ENCODE measurements at places on chromosomes 16 and 17.

- DNase-seq, result no peak
Observed at GRCh38 chr17:53186001-53186400, 636.7 kb upstream of the KIF2B start.

DNA sequence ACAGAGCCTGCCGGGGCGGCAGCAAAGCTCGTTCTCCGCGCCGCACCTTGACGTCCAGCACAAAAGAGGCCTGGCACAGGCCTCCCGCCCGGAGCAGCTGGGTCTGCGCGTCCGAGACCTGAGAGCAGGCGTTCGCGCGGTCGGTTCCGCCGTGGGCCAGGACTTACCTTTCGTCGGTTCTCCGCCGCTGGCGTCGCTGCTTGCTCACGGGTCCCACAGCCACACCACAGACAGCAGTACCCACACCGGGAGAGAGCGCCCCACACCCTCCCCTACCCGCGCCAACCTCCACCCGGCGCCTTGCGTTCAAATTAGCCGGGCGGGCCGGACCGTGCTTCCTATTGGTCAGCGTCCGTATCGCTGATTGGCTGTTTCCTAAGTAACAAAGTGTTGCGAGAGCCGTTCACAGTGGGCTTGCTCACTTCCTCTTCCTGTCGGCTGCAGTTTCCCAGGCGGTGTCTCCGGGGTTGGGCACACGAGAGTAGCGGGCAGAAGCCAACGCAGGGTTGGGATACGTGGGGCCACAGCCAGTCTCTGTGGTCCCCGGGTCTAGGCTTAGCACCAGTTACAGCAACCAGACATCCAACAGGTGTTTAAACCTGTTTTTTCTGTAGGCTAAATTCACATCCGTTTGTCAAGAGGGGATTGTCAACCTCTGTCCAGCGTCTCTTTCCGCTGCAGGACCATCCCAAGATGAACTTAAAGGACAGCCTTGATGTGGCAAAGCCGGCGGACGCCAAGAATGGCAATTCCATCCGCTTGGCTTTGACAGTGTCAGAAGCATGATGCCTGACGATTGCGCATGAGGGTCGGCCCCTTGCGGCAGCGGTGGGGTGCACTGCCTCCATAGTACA lies at the start of gene KIF18B:
Gene KIF18B, minus strand, starts transcription at position 313 of the 854 bp plus-strand sequence. CDS start 11,429 bp downstream, outside the sequence.
- DNase-seq, result peak; percentile 85

GRCh38 chr16:30351001-30351441 lies 4.1 kb downstream of the CD2BP2 start:
- DNase-seq, result no peak

DNA sequence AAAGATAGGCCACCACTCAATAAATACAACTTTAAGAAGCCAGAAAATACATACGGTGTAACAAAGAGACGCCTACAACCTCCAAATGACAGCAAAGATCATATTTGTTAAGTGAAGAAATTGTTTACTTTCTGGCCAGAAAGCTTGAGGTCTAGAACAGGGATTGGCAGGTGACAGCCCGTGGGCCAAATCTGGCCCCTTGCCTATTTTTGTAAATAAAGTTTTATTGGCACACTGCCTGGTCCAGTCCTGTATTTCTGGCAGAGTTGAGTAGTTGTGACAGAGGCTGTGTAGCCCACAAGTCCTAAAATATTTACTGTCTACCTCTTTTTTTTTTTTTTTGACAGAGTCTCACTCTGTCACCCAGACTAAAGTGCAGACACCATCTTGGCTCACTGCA lies 3.4 kb upstream of the CLEC19A start:
- no peak for DNase-seq

DNA sequence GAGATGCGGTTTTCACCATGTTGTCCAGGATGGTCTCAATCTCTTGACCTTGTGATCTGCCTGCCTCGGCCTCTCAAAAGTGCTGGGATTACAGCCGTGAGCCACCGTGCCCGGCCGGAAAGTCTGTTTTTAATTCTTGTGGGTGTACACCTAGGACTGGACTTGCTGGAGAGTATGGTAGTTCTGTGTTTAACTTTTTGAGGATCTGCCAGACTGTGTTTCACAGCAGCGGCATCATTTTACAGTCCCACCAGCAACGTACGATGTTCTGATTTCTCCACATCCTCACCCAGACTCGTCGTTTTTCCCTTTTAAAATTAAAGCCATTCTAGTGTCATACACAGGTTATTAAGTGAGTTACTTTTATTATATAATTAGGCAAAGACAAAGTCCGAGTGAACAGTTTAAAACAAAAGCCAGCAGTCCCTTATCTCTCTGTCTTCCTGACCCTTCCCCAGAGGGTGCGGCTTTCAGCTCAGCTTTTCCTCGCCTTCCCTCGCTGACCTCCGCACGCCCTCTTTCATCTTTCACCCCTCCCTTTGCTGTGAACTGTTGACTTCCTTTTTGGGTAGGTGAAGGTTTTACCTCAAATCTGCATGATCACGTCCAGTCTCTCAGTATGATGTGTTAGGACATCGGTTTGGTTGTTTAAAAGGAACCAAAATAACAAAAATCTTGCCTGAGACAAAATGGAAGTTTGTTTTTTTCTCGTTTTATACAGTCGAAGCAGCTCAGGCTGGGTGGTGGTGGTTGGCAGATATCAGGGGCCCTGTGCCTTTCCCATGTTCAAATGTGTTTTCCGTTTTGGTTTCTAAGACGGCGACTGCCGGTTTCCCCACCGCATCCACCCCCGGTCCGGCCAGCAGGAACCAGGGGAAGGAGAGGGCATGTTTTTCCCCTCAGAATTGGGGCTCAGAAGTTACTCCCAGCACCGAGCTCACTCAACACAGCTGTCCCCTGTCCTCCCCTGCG lies 18.0 kb downstream of the FAM234A start:
- no peak for DNase-seq

- DNase-seq, result no peak
Observed at GRCh38 chr17:38604479-38605403, 1.0 kb downstream of the SRCIN1 start.

- no peak for DNase-seq
Observed at GRCh38 chr17:60959696-60960095, 282.0 kb downstream of the BCAS3 start.

DNA sequence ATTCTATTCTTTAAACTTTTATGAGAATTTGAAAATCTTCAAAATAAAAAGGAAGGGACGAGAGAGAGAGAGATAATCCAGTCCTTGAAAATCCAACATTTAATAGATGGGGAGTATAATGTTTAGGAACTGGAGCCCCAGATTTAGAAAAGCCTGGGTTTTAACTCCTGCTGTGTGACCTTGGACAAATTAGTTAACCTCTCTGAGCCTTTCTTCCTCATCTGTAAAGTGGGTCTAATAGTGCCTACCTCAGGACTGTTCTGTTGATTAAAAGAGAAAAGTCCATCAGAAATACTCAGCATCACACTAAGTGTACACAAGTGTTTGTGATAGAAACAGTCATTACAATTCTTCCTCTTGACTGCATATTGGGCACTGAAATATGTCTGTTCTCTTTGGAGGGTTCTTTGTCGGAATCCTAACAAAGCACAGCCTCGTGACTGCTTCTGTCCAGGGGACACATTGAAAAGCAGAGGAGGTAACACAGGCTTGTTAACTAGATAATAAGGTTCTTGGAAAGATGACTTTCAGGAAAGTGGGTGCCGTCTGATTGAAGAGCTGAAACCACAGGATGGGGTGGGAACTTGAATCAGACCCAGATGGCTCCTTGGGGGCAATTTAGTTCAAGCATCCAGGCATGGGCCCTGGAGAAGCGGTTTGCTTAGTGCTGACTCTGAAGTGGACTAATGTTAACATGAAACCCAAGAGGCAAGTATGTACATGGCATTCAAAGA lies 128.2 kb downstream of the CLEC16A start:
- no peak for DNase-seq

DNA sequence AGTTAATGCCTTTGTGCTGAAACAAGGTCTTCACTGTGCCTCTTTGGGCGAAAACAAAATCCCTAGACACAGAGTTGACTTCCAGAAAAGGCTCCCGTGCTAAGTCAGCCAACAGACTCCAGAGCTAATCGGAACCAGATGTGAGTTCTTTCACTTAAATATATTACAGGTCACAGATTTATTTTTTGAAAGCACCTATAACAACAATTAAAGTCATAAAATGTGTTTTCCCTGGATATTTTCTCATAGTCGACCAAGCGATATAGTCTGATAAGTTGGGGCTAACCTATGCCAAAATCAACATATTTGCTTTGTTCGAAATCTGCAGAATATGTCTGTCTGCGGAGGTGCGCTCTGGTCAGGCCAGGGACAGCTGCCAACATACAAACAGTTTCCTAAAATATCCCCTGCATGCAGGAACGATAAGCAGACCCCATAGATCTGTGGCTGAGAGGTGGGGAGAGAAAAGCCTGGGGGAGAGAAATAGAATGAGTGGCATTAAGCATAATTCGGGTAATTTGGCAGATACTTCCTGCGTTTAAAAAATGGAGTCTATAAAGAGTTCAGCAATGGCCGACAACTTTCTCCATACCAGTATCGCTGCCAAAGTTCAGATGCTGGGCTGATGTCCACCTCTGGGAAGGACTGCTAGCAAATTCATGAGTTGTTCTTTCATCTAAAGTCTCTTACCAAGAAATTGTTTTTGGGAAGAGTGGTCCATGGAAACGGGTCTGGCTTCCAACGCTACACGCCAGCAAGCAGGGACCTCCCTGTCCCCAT lies 50.8 kb upstream of the MYH10 start:
- DNase-seq, result peak; percentile 15

DNA sequence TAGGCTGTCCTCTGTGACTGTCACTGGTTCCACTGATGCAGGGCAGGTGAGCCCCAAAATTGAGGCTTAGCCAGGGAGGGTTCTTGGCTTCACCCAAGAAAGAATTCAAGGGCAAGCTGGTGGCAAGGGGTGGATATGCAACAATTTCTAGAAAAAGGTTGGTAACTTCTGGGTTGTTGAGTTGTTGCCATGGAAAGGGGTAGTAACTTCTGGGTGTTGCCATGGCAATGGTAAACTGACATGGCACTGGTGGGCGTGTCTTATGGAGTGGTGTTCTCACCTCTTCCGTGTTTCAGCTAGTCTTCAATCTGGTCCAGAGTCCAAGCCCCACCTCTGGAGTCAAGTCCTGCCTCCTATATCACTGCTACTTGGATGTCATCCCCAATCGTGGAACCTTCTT lies 9.5 kb upstream of the GUCY2D start:
- no peak for DNase-seq

GRCh38 chr16:30552956-30553355 lies 5.2 kb downstream of the ZNF764 start:
- DNase-seq, result no peak

DNA sequence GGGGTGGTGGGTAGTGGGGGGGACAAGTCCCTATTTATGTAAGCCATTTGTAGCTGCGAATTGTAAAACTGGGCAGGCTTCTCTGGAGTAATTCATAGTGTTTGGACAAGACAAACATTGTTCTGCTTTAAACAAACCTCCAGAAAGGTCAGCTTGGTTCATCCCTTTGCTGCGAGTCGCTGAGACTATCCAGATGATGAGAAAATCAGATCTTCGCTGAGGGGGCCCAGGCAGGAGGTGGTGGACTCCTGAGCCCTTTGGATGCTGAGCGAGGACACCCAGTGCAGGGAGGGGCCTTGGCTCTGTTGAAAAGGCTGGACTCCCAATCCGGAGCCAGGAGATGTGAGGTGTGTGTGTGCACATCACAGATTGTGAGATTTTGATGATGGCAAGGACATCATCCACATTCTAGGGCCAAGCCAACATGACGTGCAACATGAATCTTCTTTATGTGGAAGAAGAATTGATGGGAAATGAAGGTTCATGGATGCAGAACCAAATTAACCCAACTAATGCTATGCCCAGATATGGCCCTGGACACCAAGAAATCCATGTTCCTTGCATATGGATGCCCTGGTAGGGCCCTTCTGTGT lies 15.0 kb upstream of the NTN1 start:
- DNase-seq, result no peak

DNA sequence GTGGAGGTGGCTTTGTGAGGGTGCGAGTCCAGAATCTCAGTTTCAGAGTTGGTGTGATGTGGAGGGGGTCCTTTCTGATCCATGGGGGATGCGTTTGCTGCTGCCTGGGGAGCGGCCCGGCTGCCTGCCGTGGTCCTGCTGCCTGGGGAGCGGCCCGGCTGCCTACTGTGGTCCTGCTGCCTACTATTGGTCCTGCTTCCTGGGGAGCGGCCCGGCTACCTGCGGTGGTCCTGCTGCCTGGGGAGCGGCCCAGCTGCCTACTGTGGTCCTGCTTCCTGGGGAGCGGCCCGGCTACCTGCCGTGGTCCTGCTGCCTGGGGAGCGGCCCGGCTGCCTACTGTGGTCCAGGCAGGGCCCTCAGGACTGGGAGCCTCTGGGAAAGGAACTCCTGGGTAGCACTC lies 61.5 kb upstream of the ZNF750 start:
- DNase-seq, result no peak

DNA sequence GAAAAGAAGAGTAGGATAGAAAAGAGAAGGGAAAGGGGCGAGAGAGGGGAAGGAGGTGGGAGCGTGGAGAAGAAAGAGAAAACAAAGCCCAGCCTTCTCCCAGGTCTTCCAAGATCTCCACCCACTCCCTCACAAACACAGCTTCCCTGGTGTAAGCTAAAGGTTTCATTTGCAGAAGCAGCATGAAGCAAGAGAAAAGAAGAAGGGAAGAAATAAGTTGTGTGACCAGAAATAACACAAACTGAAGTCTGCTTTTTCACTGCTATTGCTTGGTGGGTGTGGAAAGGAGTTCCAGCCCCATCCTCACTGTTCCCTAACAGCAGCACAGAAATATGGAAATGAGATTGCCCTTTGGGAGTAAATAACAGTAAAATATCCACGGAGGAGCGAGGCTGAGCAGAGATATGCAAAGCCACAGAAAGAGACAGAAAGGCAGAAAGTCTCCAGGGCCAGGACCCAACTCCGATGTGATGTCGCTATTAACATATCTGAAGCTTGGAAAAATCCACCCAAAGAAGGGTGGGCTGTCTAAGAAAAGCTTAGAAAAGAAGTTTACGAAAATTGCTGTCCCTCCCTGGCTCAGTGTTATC lies 10.3 kb upstream of the GAS7 start:
- no peak for DNase-seq

DNA sequence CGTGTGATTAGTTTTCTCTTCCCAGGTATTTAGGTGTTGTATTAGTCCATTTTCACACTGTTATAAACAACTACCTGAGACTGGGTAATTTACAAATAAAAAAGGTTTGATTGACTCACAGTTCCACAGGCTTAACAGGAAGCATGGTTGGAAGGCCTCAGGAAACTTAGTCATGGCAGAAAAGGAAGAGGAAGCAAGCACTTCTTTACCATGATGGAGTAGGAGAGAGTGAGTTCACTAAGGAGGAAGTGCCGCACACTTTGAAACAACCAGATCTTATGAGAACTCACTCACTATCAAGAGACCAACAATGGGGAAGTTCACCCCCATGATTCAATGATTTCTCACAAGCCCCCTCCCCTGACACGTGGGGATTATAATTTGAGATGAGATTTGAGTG lies 1343.7 kb upstream of the GOT2 start:
- DNase-seq, result no peak

- DNase-seq, result no peak
Observed at GRCh38 chr16:70651524-70651923, 5.2 kb downstream of the IL34 start.

Data from GM04504 (cell line).